Lung microvascular endothelial cell (primary cell): ENCODE measurements at places on chromosomes 12 and 14. TPM values are rescaled to one million over a fixed set of nuclear protein-coding genes. Genes with fewer than 3 reads are reported as not detected.

- no peak for DNase-seq
Measured at GRCh38 chr12:53336181-53336681, at the start of gene SP7. Gene SP7, minus strand, starts transcription at chr12:53336354. Its CDS starts 708 bp downstream, at chr12:53335646.

Gene NPAS3
- under 0.01 and 0.20 TPM in 2 replicates for total RNA-seq

DNA sequence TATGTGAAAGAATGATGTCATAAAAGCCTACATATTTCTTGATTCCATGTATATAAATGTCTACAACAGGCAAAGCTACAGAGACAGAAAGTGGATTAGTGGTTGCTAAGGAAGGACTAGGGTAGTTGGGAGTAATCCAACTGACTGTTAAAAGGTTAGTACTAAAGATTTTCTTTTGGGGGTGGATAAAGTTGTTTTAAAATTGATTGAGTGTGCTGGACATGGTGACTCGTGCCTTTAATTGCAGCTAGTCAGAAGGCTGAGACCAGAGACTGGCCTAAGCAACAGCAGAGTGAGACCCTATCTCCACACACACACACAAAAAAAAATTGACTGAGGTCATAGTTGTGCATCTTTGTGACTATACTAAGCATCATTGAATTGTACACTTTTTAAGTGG, 234.3 kb downstream of the C12orf50 start:
- no peak for DNase-seq

Gene CPSF2
- 17.2 and 18.5 TPM in 2 replicates for total RNA-seq

GRCh38 chr12:94623161-94623920, 27.0 kb downstream of the TMCC3 start:
- DNase-seq, result no peak

DNA sequence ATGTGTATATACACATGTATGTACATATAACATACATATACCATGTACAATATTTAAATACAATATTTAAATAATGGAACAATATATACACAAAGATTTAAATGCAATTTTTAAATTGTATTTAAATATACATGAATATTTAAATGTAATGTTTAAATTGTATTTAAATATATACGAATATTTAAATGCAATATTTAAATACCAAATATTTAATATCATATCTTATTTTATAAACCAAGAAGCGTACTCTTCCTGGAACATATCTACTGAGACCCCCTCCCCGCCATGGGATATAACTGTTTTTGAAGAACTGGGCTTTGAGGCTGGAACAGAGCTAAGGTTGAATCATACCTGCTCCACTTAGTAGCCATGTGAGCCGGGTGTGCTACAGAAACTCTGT, 29.8 kb upstream of the RIMBP2 start:
- DNase-seq, result no peak

Gene CELA1
- total RNA-seq, result not detected in 2 replicates

Gene PTCSC3
- total RNA-seq, result not detected in 2 replicates

Gene TTC9
- 0.20 and 0.22 TPM in 2 replicates for total RNA-seq

Gene SERPINA9
- total RNA-seq, result not detected in 2 replicates

Gene OR4E2
- total RNA-seq, result not detected in 2 replicates

Gene CPNE6
- total RNA-seq, result not detected in 2 replicates
